ENCODE measurements at places on chromosomes 2 and 18. TPM values are rescaled to one million over a fixed set of nuclear protein-coding genes. Genes with fewer than 3 reads are reported as not detected.

The KCNJ13 gene
- not detected for total RNA-seq

The NT5DC4 gene
- total RNA-seq: not detected

DNA sequence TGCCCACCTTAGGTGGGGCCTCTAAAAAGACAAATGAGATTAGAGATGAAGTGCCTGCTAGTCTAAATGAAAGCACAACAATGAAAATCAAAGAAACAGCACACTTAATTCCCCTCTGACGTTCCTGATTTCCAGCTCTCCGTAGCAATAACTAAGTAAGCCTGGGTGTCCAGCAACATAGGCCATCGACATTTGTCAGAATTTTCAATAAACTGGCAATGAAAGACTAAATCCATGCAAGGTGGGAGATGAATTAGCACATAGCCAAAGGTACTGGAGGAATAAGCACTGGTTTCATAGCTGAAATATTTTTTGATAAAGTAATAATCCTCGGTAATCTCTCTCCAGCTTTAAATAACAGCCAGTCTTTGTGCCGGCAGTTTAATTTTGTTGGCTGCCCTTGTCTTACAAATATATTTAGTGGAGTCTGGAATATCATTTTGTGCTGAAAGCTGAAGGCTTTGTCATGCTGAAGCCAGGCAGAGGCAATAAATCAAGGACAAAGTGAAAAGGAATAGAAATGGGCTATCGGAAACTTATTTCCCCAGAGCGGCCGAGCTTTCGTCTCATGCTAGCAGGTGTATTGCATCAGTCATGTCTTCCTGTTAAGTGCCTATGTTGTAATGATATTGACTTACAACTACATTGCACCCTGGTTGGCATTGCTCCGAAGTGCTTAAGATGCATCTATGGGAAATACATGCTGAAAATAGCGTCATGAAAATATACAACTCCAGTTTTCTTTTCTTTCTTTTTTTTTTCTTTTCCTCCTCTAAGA lies 790.1 kb downstream of the CNTNAP5 start:
- no peak for DNase-seq

GRCh38 chr2:143819190-143819735 lies 690.0 kb downstream of the ARHGAP15 start:
- no peak for DNase-seq

DNA sequence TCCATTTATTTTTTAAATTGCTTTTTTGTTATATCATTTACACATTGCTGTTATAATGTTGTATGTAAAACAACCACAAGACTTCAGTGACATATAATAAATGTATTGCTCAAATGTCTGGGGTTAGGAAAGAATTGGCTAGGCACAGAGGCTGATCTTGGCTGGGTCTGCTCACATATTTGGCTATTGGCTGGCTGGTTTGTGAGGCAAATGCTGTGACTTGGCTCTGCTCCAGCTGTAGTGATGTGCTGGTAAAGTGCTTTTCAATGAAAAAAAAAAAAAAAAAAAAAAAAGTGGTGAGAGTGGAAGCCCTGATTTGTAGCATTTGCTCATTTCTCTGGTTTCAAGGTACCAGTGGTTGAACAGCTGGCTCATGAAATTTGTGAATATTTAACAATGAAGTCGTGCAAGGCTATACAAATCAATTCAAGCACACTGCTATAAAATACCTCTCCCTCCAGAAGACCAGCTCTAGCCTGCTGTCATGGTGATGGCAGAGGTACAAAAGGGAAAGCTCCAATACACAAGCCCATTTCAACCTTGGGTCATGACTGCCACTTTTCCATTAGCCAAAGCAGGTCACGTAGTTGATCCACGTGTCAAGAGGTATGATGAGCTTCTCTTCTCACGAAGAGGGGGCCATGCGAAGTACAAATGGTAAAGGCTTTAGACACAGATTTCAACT lies 43.7 kb upstream of the RIT2 start:
- no peak for DNase-seq

The IL36G gene
- not detected for total RNA-seq

The DSG1 gene
- total RNA-seq: not detected

The GCG gene
- not detected for total RNA-seq

The PELI1 gene
- total RNA-seq: 39.0 TPM

The ARHGAP15 gene
- total RNA-seq: 152 TPM

DNA sequence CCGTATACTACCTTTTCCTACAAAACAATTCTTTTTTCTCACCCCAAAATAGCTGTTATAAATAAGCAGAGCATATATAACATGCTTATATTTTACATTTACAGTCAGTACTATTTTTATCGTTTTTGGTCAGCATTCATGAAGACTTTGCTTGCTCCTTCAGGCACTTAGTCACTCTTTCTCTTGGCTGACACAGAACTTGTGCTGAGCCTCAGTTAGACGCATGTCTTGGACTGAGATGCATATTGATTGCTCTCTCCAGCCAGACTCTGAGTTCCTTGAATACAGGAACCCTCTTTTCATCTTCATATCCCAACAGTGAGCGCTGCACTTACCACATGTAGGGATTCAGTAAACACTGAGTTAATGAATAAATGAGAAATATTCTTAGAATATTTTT lies 158.3 kb downstream of the RTN4 start:
- no peak for DNase-seq

DNA sequence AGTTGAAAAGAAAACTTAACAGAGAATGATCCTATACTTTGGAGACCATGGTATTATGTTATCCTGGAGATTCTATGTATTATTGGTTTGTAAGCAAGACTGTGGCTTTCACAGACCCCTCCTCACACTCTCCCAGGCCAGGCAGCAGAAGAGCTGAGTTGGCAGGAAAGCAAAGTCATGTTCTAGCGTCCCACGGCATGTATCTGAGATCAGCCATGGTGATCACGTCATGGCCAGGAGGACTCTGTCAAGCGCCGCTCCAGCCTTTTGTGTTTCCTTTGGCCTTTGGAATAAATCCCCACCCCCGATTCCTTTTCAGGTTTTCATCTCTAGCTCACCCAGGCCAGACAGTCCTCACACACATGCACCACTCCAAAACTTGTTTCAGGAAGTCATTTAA lies 39.1 kb downstream of the LRRC30 start:
- DNase-seq: no peak

DNA sequence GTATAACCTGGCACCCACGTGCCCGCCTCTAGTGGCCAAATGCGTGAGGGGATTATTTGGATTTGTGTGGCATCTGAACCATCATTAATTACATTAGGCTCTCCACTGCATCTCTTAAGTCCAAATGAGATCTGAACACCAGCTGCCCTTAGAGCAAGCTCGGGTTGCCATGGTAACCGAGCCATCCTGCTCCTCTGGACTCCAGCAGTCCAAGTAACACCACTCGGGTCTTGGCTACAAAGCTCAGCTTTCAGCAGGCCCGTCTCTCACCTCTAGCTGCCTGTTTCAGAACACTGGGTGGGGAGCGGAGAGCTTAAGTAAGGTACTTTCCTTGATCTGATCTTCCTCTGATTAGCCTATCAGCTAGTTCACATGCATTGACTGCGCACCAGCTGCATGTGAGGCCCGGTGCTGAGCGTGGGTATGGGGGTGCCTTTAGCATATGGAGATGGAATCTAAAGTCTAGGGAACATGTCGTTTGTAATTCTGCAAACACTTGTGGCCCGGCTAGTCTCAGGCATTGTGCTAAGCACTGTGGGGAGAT lies 14.1 kb upstream of the CYS1 start:
- no peak for DNase-seq

The LRRC30 gene
- total RNA-seq: not detected

The TEX44 gene
- not detected for total RNA-seq

The TRIM54 gene
- total RNA-seq: not detected

DNA sequence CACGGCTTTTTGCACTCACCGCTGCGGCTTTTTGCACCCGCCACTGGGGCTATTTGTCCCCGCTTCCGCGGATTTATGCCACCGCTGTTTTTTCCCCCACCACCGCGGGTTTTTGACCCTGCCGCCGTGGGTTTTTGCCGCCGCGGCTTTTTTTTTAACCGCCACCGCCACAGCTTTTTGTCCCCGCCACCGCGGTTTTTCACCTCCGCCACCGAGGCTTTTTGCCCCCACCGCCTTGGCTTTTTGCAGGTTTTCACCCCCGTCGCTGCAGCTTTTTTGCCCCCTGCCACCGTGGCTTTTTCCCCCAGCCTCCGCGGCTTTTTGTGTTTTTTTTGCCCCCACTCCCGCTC lies 2796.7 kb upstream of the TEKT4 start:
- DNase-seq: no peak

- no peak for DNase-seq
Measured at GRCh38 chr2:184053326-184053725, 545.0 kb upstream of the ZNF804A start.

The SKOR2 gene
- total RNA-seq: not detected

The NTSR2 gene
- not detected for total RNA-seq

The REG1B gene
- total RNA-seq: not detected

DNA sequence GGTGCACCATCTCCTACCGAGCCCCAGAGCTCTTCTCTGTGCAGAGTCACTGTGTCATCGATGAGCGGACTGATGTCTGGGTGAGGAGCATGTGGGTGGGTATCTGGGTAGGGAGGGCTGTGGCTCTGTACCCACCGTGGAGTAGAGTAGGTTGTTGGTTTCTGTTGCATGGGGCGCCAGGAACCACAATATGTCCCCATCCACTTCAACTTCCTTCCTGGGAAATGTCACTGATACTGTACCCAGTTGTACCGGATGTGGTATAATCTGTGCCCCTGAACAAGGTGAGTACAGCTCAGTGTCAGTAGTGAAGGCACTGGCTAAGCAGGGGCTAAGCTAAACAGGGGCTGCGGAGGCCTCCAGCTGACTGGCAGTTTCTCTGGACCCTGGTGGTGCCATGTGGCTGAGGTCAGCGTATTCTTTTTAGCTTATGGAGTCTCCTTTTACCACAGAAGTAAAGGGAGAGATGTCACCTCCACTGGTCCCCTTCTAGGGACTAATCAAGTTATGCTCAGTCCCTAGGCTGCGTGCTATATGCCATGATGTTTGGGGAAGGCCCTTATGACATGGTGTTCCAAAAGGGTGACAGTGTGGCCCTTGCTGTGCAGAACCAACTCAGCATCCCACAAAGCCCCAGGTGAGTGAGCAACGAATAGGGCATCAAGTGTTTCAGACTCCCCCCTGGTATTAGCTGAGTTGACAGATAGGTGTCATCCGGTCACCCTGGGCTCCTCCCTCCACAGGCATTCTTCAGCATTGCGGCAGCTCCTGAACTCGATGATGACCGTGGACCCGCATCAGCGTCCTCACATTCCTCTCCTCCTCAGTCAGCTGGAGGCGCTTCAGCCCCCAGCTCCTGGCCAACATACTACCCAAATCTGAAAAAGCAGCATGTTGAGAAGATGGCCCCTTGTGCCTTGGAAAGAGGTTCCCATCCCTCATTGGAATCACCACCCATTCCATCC lies 2.7 kb downstream of the STK16 start:
- peak; percentile 84 for DNase-seq

DNA sequence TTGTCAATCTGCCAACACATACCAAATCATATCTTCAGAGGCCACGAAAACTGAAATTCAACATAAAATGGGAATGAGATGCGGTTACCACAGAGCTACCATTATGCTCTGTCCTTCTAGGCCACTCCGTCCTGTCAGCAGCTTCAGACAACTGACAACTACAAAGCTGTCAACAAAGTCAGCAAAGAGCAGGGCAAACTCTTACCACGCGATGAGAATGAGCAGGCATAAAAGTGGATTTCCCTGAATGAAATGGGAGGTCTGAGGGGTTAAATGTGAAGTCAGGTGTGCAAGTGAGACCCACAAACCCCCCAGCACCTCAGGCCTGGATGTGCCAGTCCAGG lies 130.1 kb downstream of the LNPK start:
- DNase-seq: no peak

GRCh38 chr2:11079136-11079824 lies 76.0 kb upstream of the SLC66A3 start:
- peak; percentile 18 for DNase-seq

- no peak for DNase-seq
Measured at GRCh38 chr2:212672186-212672585, 133.6 kb upstream of the ERBB4 start.

The RTP5 gene
- total RNA-seq: not detected

DNA sequence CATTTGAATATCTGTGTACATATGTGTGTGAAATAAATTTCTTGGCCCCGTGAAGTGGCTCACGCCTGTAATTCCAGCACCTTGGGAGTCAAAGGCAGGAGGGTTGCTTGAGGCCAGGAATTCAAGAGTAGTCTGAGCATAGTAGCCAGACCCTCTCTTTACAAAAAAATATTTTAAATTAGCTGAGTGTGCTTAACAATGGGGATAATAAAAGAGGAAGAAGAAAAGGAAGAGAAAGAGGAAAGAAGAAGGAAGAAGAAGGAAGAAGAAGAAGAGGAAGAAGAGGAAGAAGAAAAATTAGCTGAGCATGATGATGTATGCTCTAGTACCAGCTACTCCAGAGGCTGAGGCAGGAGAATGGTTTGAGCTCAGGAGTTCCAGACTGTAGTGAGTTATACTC lies 52.1 kb upstream of the XPO1 start:
- no peak for DNase-seq

DNA sequence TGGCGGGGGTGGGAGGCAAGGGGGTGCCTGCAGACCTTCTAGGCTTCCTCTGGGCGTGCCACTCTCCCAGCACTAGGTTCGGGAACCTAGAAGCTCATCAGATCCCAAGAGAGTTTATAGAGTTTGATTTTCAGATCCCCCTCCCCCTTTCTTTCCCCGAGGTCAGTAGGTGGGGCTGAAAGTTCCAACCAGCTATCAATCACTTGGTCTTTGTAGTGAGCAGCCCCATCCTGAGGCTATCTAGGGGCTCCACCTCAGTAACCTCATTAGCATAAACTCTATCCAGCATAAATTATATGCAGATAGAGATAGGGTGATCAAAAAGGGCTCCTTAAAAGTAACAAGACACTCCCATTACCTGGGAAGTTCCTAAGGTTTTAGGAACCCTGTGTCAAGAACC lies 32.8 kb downstream of the ERLEC1 start:
- DNase-seq: no peak

The CKAP2L gene
- 68.8 TPM for total RNA-seq

DNA sequence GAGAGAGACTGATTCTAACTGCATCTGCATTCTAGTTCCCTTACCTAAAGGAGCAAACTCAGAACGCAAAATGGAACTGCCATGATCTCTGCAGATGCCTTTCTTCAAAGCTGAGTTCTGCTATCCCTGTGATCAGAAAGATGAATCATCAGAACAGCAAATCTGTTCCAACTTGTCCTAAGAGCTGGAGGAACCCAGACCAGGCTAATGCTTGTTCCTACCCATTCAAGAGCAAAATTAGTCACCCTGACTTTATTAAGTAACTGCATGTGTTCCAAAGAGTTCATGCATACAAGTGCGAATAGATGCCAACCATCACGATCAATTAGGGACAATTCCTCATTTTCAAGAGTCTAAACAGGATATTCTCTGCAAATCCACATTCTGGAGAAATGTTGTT lies 46.5 kb downstream of the MBP start:
- no peak for DNase-seq

The AQP12A gene
- total RNA-seq: not detected

DNA sequence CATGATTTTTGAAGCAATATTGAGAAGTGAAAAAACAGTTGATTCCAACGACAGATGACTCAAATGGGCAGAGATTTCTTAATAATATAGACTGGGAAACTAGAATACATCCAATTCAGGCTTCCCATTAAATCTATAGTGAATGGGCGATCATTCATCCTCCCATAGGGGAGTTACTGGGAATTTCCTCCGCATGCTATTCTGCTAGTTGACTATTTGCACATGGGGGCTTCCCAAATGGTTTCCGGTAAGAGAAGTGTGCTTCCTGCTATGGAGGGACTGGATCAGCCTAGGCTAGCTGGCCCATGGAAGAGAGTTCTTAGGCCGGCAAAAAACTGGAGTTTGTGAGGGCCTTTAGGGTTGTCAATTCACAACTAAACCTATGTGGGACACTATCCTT lies 2.6 kb upstream of the VAPA start:
- no peak for DNase-seq

- no peak for DNase-seq
Measured at GRCh38 chr2:201779901-201780673, 646 bp downstream of the ALS2 start.
